ENCODE measurements at places on chromosomes 11 and 22.

DNA sequence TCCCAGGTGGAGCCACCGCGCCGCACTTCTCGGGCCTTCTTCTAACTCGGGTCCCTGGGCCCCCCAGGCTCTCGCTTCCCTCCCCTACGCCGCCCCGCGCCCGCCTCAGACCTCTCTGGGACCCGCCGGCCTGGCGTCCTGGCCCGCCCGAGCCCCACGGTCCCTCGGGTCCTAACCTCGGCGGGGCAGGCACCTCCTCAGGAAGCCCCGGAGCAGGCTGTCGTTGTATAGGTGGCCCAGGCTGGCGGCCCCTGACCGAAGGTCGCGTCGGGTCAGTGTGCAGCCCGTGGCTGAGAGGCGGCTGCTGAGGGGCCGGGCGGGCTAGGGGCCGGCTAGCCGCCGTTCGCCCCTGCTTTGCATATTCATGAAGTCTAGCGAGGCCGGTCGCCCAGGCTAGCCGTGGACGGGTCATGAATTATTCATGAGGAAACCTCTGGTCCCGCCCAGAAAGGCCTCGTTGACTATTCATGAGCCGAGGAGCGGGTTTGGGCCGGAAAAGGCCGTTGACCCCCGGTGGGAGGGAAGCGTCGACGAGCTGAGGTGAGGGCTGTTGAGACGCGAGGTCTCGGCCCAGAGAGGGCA is at the start of gene HORMAD2:
Gene HORMAD2 (plus strand): TSS at position 513 of the 582 bp plus-strand sequence. CDS start 13,489 bp downstream, outside the sequence.
- no peak for DNase-seq

- no peak for DNase-seq
Measured at GRCh38 chr22:48718818-48719500, 1108.7 kb downstream of the BRD1 start.

- no peak for DNase-seq
Measured at GRCh38 chr11:45673441-45673840, 8.0 kb upstream of the CHST1 start.

- no peak for DNase-seq
Measured at GRCh38 chr11:31649129-31649966, 139.8 kb downstream of the ELP4 start.

DNA sequence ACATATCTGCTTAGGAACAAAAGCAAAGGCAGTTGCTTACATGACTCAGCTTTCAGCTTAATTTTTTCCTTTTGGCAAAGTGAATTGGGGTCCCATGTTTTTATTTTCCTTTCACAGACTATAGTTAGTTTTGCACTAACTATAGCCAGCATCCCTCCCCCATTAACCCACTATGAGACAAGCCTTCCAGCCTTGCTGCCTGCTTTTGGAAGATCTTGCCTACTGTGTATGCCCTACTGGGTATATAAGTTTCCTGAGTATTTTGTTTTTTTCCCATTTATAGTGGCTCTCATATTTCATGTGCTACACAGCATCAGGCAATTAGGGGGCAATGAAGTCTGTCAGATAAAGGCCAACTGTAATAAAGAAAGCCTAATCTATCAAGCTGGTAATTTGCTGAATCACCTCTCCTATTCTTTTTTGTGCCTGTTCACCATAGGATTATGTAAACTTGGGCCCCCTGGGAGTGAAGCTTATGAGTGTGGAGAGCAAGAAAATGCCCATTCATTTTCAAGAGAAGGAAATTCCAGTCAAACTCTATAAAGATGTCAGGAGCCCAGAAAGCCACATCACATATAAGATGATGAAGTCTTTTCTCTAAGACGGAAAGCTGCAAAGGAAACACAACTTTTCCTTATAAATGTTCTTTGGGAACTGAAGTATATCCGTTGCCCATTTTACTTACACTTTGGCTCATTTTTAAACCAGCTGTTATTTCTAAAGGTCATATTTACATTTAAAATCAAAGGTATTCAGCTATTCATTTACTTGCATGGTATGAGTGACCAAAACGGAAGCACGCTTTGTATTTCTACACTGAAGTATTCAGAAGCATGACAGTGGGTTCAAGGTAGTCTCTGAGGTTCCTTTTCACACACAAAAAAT is 64.0 kb downstream of the CCDC83 start:
- DNase-seq: no peak

Data from activated gamma-delta T cell treated with anti-CD3 and anti-CD28 coated beads, Interleukin-2, amount 50 U/mL, for 16 hours (primary cell).